ENCODE measurements at places on chromosomes 5 and 9.

DNA sequence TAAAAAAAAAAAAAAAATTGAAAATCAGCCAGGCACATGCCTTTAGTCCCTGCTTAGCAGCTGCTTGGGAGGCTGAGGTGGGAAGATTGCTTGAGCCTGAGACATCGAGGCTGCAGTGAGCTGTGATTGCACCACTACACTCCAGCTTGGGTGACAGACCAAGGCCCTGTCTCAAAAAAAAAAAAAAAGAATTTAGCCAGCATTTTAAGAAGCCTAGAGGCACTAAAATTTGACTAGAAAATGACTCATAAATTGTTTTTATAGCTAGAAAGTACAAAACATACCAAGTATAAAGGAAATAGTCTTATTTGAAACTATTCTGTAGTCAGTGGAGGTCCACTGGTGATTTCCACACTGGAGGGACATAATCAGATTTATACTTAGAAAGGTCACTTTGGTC, 17.5 kb downstream of the LRRC70 start:
- peak; percentile 48 for DNase-seq

DNA sequence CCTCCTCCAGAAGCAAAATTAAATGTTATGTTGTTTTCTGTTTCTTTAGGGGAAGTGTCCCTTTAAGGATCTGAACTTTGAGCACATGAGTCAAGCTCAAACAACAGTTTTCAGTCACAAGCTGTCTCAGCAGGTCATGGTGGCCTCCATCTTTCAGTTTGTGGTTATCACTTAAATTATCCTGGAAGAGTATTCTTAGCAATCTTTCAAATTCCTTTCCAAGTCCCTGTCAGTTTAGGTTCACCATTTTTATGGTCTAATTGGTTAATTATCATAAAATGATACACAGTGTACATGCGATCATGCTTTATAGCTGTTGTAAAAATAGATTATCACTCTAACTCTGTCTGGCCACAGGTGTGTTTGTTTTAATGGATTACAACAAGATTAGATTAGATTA, 43.1 kb upstream of the SELENOP start:
- no peak for DNase-seq

DNA sequence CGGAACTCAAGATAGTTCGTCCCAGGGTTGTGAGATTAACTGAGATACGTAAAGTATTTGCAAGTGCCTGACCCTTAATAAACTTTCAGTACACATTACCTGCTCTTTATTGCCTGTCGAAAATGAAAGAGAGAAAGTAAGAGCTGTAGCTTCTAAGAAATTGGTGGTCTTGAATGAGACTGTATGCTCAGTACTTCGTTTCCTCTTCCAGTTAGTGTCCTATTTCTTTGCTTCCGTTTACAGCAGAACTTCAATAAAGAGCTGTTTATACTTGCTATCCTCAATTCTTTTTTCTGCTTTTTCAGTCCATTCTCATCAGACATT, 534 bp downstream of the SRFBP1 start:
- DNase-seq: no peak

- DNase-seq: no peak
Measured at GRCh38 chr5:76455531-76456133, 52.5 kb downstream of the IQGAP2 start.

DNA sequence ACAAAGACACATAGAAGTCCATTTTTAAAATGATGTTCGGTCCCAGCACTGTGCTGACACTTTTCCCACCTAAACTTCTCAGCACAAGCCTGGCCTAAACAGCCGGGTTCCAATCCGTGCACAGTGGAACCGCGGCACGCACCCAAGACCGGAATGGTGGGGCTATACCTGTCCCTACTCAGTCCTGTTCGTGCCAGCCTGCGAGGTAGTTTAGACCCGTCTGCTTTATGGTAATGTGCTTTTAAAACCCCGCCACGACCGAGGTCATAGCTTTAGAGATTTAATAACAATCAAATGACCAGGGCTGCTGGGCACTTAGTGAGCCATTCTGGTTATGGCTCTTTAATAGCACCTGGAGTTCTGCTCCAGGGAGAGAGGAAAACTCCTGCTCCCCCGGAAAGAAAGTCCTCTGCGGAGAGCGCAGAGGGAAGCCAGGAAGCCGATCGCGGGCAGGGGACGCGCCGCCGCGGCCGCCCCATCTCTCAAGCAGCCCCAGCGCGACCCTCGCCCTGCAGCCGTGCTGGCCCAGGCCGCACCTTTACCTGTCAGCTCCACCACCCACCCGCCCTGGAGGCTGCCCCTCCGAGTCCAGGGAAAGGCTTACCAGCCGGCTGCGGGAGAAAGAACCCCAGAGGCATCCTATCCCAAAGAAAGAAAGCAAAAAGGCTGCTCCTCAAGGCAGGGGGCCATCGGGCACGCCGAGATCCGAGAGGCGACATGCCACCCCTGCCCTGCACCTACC, 511 bp downstream of the ARL15 start:
- no peak for DNase-seq

DNA sequence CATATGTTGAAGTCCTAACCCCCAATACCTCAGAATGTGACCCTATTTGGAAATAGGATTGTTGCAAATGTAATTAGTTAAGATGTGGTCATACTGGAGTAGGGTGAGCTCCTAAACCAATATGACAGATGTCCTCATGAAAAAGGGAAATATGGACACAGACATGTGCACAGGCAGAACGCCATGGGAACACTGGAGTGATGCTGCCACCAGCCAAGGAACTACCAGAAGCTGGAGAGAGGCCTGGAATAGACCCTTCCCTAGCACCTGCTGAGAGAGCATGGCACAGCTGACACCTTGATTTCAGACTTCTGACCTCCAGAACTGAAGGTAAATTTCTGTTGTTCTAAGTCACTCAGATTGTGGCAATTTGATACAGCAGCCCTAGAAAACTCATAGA, 110.8 kb downstream of the CTNND2 start:
- DNase-seq: no peak

- peak; percentile 16 for DNase-seq
Measured at GRCh38 chr5:134911285-134912206, 6.6 kb downstream of the PCBD2 start.

- no peak for DNase-seq
Measured at GRCh38 chr5:68379275-68380036, 163.9 kb downstream of the PIK3R1 start.

- no peak for DNase-seq
Measured at GRCh38 chr9:89595646-89596045, 9.2 kb upstream of the GADD45G start.

- no peak for DNase-seq
Measured at GRCh38 chr5:30596495-30597064, 596.9 kb upstream of the CDH6 start.

DNA sequence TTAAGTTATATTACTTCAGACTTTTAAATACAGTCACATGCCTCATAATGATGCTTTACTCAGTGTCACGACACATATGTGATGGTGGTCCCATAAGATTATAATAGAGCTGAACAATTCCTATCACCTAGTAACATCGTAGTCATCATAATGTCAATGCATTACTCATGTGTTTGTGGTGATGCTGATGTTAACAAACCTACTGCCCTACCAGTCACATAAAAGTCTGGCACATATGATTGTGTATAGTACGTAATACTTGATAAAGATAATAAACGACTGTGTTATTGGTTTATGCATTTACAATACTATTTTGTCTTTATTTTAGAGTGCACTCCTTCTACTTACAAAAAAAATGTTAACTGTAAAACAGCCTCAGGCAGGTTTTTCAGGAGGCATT, 103.7 kb downstream of the PAM start:
- DNase-seq: peak; percentile 40
